ENCODE measurements at places on chromosomes 12 and 14. TPM values are rescaled to one million over a fixed set of nuclear protein-coding genes. Genes with fewer than 3 reads are reported as not detected.

- no peak for DNase-seq
Measured at GRCh38 chr14:75373616-75374015, 54.2 kb upstream of the JDP2 start.

SMARCD1 gene
- not detected for polyA plus RNA-seq

MORN3 gene
- 0.18 TPM for polyA plus RNA-seq

GRCh38 chr12:25051171-25051570, 102.3 kb upstream of the BCAT1 start:
- no peak for DNase-seq

- DNase-seq, result no peak
Measured at GRCh38 chr12:1424674-1425395, 169.5 kb downstream of the FBXL14 start.
